ENCODE measurements at places on chromosomes 3 and 15. TPM values are rescaled to one million over a fixed set of nuclear protein-coding genes. Genes with fewer than 3 reads are reported as not detected.

The ITPKA gene
- 6.3 TPM for total RNA-seq

The SH3GL3 gene
- total RNA-seq, result not detected

The ZBTB47 gene
- total RNA-seq, result 3.6 TPM

The CATSPER2 gene
- 3.5 TPM for total RNA-seq

The CTXN2 gene
- total RNA-seq, result 0.05 TPM

The PKM gene
- 1,590 TPM for total RNA-seq

The SOX2 gene
- 0.39 TPM for total RNA-seq

The HHLA2 gene
- not detected for total RNA-seq

The AP3B2 gene
- 0.95 TPM for total RNA-seq

The ACAN gene
- 0.03 TPM for total RNA-seq

The ATP2C1 gene
- total RNA-seq, result 101 TPM

The SLC4A7 gene
- 99.4 TPM for total RNA-seq

The GRIP2 gene
- 6.5 TPM for total RNA-seq

The NR1I2 gene
- not detected for total RNA-seq

The TIMP4 gene
- total RNA-seq, result not detected

The RTP1 gene
- not detected for total RNA-seq

The SPSB4 gene
- 0.05 TPM for total RNA-seq

The SYNPR gene
- total RNA-seq, result not detected

The RPN1 gene
- 320 TPM for total RNA-seq

The ANKUB1 gene
- not detected for total RNA-seq

The CGGBP1 gene
- total RNA-seq, result 47.2 TPM

The FANCD2OS gene
- total RNA-seq, result not detected

The SLC28A2 gene
- total RNA-seq, result 0.23 TPM

The IQCB1 gene
- total RNA-seq, result 20.1 TPM

The KBTBD13 gene
- total RNA-seq, result not detected

The ADGRG7 gene
- total RNA-seq, result not detected

The GOLGA8K gene
- total RNA-seq, result 1.5 TPM

The UBE2Q2 gene
- total RNA-seq, result 39.2 TPM

The GOLGA8T gene
- not detected for total RNA-seq

The DNAJA4 gene
- total RNA-seq, result 11.1 TPM

The STRIT1 gene
- total RNA-seq, result not detected

The HHATL gene
- total RNA-seq, result not detected

The RBP2 gene
- total RNA-seq, result not detected

The CCDC9B gene
- 55.9 TPM for total RNA-seq

The ITGA11 gene
- total RNA-seq, result 0.28 TPM

The CNOT10 gene
- total RNA-seq, result 26.1 TPM

The PLA2G4D gene
- not detected for total RNA-seq

The ATG7 gene
- 36.0 TPM for total RNA-seq

The SAMMSON gene
- not detected for total RNA-seq

The PLS1 gene
- total RNA-seq, result 36.1 TPM

The FAM227B gene
- 1.2 TPM for total RNA-seq

The NMB gene
- total RNA-seq, result 9.5 TPM

The VPS8 gene
- 72.3 TPM for total RNA-seq

The ALDH1A2 gene
- total RNA-seq, result 0.98 TPM

The PLAAT1 gene
- 3.9 TPM for total RNA-seq

The CAPN3 gene
- total RNA-seq, result 0.31 TPM

Data from Panc1 (cell line).